HepG2 (cell line): ENCODE measurements at places on chromosomes 3 and 15. TPM values are rescaled to one million over a fixed set of nuclear protein-coding genes. Genes with fewer than 3 reads are reported as not detected.

DNA sequence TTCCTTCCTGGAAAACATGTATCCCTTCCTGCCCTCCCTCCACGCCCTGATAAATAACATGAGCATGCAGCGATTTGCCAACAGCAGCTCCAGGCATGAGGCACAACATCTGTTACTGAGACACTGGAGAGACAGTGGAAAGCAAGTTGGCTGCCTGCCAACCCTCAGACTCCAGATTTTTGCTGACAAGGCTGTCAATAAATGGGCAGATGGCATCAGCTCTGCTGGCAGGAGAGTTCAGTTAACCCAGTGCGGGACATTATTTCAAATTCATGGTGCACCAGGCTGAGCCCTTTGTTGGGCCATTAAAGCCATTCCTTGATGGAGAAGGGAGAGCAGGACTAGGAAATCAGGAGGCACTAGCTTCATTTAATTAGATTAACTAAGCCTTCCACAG is 293.3 kb downstream of the MEX3B start:
- DNase-seq: no peak

DNA sequence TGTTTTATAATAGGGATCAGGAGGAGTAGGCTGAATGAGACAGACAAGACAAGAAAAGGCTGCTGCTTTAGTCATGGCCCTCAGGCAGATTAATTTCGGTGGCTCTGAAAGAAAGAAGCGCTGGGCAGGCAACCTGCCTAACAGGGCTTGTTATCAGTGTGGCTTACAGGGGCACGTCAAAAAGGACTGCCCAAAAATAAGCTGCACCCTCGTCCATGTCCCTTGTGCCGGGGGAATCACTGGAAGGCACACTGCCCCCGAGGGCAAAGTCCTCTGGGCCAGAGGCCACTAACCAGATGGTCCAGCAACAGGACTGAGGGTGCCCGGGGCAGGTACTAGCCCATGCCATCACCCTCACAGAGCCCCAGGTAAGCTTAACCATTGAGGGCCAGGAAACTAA is 188.5 kb downstream of the IGSF11 start:
- DNase-seq: no peak

- no peak for DNase-seq
These were observed 109.9 kb downstream of the PDCD6IP start for GRCh38 chr3:33908250-33908851.

GRCh38 chr3:119019767-119020518 is 14.7 kb downstream of the IGSF11 start:
- DNase-seq: no peak

DNA sequence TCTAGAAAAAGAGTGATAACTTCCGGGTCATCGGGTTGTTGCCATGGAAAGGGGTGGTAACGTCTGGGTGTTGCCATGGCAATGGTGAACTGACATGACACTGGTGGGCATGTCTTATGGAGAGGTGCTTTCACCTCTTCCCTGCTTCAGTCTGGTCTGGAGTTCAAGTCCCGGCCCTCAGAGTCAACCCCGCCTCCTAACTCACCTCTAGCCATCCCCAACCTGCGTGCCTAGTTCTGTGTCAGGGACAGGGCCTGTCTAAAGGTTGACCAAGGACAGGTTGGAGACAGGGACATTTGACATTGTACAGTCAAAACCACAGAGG is 96.0 kb downstream of the LSM3 start:
- no peak for DNase-seq

GRCh38 chr15:31930967-31931366 is 99.3 kb upstream of the CHRNA7 start:
- DNase-seq: no peak

- DNase-seq: no peak
These were observed 3.1 kb upstream of the RPAP1 start for GRCh38 chr15:41546851-41547786.

DNA sequence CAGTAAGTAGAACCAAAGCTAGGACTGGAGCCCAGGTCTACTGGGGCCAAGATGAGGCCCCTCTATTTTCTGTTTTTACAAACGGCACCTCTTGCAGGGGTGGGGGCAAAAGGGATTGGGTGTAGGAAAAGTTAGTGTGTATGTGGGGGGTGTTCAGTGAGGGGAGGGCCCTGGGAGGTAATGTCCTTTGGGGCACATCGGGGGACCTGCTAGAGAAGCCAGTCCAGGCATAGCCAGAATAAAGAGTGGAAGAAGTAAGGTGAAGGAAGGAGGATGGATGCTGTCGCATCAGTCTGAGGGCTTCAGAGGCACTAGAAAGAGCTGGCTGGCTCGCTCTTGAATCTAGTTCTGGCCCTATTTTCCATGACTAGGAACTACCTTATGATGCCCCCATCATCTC is 2.6 kb downstream of the PLCD1 start:
- DNase-seq: no peak

Gene KCNMB2
- not detected in 2 replicates for total RNA-seq

Gene ADPRH
- 0.15 TPM in 1 of 2 replicates, not detected in the other for total RNA-seq

Gene MEGF11
- total RNA-seq: not detected in 2 replicates

Gene CCDC13
- 0.22 TPM in 1 of 2 replicates, not detected in the other for total RNA-seq

Gene AADACL2
- not detected in 2 replicates for total RNA-seq

Gene AMT
- total RNA-seq: 32.5 and 35.3 TPM in 2 replicates

Gene TMCO5A
- not detected in 2 replicates for total RNA-seq

Gene CPNE9
- not detected in 2 replicates for total RNA-seq
